ENCODE measurements at places on chromosomes 11 and 22. TPM values are rescaled to one million over a fixed set of nuclear protein-coding genes. Genes with fewer than 3 reads are reported as not detected.

DNA sequence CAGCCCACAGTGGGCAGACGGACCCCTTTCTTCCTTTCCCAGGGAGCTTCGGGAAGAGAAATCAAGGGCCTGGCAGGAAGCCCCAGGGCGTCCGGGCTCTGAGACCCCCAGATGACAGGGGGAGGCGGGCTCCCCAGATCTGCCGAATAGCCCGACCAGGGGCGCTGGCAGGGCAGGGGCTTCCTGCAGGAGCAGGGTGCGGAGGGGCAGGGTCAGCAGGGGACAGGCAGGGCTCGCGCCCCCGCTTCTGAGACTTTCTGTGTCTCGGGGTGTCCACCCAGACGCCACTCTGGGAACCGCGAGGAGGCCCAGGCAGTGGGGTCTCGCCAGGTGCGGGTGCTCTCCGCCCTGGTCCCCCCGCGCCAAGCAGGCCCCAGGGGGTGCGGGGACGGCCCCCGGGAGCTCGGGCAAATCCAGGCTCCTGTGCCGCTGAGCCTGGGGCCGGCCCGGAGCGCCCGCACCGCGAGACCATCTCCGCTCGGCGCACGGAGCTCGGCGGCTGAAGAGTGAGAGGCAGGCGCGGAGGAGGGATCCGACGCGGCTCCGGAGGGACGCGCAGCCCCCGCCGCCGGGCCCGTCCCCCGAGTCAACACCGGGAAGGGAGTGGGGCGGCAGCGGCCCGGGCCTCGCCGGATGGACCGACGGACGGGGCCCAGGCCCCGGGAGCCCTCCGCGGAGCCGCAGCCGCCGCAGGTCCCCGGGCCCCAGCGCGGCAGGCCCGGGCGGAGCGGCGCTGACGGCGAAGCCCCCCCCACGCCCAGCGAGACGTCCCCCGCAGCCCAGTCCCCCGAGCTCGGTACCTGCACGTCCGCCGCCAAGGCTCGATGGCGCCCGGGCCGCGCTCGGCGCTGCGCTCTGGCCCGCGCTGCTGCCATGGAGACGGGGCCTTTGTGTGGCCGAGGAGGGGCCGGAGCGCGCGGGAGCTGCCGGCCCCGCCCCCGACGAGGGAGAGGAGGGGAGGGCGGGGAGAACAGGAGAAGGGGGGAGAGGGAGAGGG lies at the start of gene PLXNB2:
Gene PLXNB2 (minus strand): TSS at position 894 of the 997 bp plus-strand sequence. CDS start 17,062 bp downstream, outside the sequence.
- DNase-seq, result no peak

DNA sequence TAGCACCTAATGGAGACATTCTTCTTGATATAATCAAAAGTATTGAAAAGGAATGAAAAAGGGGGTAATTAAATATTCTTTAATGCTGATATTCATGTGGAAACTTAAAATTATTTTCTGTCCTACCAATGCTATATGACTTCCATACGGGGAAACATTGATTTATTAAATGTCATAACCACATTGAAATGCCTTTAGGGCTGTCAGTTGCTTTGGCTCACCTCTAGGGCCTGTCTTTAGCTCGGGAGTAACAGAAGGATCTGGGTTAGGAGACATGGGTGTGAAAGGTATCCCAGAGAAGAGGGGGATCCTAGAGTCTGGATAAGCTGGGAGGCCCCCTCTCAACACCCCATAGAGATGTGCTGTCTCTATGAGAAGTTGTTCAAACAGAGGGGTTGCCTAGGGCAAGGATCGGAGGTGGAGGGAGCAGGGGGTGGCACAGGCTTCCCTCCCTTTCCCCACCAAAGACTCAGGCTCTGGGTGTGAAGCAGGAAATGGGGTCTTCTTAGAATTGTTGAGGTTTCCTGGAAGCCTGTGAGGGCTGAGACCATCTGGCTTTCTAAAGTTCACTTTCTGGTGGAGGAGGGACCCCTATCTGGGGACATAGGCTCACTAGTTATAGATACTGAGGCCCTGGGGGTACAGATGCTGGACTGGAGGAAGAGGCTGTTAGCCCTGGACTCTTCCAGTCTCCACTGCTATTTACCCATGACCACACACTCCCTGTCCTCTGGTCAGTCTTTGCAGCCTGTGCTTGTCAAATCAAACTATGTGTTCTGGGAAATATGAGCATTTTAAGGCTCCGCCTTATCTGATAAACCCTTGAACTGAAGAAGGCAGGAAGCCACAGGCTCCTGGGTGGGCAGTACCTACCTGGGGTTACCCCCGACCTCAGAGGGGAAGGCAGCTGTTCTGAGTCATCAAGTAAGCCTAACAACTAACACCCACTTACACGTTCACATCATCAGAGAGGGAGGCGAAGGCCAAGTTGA lies 55.8 kb upstream of the RRAS2 start:
- DNase-seq, result no peak

GRCh38 chr11:92482492-92483060 lies 258.0 kb downstream of the FAT3 start:
- no peak for DNase-seq

DNA sequence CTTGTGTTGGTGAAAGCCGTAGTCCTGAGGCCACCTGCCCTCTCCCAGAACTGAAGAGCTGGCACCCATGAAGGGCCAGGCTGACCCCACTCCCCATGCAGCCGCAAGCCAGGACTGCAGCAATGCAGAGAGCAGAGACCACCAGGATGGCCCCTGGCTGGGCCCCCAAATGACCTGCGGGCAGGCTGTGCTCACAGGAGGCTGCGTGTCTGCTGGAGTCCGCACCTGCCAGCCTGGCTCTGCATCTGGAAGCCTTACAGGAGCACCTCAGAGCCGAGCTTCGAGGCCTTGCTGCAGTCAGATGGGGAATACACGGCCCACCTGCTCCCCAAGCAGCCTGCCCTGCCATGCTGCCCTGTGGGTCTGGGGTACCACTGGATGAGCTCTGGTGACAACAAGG lies 1336.8 kb downstream of the TBC1D22A start:
- no peak for DNase-seq

DNA sequence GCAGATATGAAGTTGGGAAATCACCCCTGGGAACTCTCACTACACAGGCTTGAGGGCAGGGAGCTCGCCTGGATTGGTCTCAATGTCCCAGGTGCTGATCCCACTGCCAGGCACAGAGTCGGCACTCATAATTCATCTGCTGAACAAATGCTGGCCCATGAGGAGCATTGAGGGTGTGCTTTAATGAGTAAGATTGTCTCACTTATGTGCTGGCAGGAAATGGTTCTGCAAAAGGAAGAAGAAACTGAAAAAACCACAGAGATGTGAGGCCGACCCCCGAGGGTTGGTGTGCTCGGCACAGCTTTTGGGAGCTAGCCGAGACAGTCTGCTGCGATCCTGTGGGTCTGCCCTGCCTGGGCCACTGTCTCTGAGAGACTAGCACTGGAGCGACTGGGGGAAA lies 9.4 kb downstream of the PLAAT2 start:
- no peak for DNase-seq

GRCh38 chr11:5671831-5672230 lies 13.0 kb downstream of the TRIM5 start:
- DNase-seq, result no peak

GRCh38 chr11:34157163-34157562 lies 51.7 kb downstream of the NAT10 start:
- no peak for DNase-seq

- peak; percentile 80 for DNase-seq
These were observed 6.5 kb downstream of the PIM3 start for GRCh38 chr22:49966774-49967705.

GRCh38 chr11:126352934-126353801 lies 2.3 kb upstream of the ST3GAL4 start:
- no peak for DNase-seq

DNA sequence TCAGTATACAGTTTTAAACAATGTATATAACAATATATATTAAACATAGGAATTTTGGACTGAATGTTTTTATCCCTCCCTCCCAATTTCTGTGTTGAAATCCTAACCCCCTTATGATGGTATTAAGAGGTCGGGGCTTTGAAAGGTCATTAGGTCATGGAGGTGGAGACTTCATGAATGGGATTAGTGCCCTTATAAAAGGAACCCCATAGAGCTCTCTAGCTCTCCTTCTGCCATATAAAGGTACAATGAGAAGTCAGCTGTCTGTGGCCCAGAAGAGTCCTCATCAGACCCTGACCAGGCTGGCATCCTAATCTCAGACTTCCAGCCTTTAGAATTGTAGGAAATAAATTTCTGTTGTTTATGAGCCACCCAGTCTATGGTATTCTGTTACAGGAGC lies 6.5 kb downstream of the NNMT start:
- DNase-seq, result no peak

DNA sequence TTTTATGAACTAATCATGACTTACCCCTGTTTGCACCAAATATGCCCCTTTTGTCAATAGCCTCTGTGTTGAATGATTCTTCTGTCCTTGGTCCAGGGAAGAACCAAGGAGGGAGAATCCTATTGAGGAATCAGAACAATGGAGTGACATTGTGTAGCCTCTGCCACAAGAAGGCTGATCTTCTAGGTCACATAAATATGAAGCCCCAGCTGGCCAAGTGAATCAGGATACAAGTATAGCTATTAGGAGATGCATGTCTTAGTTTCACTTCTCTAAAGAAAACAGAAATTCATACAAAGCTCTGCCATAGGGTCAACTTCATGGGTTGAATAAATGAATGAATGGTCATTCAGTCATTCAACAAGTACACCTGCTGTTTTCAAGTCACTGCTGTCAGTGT lies 118.2 kb upstream of the BLID start:
- DNase-seq, result no peak

DNA sequence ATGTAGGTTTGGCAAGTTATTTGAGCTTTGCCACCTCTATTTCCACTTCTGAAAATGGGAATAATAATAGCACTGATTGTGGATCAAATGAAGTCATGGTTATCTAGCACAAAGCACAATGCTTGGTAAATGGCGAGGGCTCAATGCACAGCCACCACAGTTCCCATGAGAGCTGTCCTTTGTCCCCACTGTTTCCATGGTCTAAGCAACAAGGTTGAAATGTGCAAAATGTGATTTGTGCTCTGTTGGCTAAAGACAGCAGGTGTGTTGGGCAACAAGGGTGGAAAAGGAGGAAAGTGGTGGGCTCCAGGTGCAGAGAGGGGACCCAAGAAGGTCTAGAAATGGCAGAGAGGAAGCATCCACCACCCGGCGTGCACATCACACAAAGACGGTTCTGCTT lies 200.5 kb downstream of the TRIM29 start:
- DNase-seq, result no peak

- no peak for DNase-seq
These were observed 579 bp upstream of the CABP7 start for GRCh38 chr22:29718949-29719898.

- DNase-seq, result no peak
These were observed 51.8 kb downstream of the TRAF6 start for GRCh38 chr11:36458129-36458915.

GRCh38 chr11:114279792-114280546 lies 16.2 kb upstream of the NNMT start:
- no peak for DNase-seq

DNA sequence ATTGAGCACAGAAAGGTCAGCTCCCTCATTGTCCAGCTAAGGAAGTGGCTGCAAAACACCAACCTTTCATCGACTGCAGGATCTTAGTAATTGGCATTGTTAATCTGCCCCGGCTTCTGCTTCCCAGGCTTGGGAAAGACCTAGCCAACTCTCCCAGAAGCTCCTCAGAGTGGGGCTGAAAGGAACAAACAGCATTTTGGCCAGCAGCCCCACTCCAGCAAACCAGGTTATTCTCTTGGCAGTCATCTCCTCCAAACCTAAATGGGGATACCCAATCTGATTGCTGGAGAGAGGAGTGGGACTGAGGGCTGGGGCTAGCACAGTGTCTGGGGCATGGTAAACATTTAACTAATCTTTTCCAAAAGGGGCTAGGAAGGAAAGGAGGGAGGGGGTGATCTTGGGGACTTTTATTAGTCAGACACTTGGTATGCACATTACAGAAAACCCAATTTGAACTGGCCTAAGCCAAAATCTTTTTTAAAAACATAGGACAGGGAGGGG lies 294.4 kb downstream of the MN1 start:
- DNase-seq, result no peak

GRCh38 chr11:119936426-119936825 lies 201.5 kb downstream of the TRIM29 start:
- no peak for DNase-seq

GRCh38 chr22:22038178-22038880 lies 55.7 kb upstream of the TOP3B start:
- DNase-seq, result no peak

- no peak for DNase-seq
These were observed 1.6 kb downstream of the TMEM132A start for GRCh38 chr11:60925868-60926267.

GRCh38 chr22:46951973-46952372 lies 189.5 kb downstream of the TBC1D22A start:
- no peak for DNase-seq

DNA sequence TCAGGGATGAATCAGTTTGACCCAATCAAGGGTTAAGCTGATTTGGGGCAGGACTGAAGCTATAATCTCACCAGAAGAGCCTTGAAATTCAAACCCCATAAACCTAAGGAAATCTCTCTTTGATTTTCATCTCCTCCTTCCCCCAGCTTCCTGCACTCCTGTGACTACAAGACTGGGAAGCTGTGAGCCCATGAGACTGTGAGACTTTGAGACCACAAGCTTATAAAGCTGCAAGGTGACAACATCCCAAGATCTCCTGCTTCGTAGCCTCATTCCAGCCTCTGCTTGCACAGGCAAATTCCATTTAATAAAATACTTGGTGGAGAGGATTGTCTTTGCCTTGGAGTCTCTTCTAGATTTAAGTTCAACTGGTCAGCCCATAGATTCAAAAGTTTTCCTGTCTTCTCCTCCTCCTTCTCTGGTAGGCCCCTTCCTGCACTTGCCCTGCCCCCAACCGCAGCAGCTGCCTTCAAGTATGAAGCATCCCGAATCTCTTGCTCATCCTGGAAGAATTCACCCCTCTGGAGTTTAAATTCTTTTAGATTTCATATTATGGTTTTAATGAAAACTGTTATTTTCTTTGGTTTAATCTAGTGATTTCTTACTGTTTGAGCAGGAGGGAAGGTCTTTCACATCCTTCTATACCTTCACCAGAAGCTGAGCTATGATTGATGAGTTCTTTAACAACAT lies 42.1 kb downstream of the PAMR1 start:
- DNase-seq, result no peak

DNA sequence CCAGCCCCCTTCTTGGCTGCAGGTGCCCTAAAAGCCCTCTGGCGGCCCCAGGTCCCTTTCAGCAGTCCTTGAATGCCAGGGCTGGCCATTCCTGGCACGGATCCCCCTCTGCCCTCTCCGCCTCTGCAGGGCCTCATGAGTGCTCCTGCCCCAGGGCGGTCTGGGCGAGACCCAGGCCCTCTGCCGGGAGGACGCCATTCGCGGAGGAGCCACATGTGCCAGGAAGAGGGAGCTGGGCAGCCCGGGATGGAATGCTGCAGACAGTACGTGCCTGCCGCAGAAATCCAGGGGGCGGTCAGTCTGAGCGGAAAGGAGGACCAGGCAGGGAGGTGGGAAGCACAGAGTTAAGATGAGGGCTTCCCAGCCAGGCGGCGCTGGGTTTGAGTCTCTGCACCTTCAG lies 2.8 kb downstream of the CABP7 start:
- no peak for DNase-seq

GRCh38 chr22:23245799-23246136 lies 65.5 kb downstream of the BCR start:
- DNase-seq, result no peak

GRCh38 chr11:70046089-70046488 lies 32.0 kb upstream of the ANO1 start:
- no peak for DNase-seq

- no peak for DNase-seq
These were observed 59.7 kb downstream of the MICAL3 start for GRCh38 chr22:17964643-17965042.

- DNase-seq, result no peak
These were observed 61.9 kb downstream of the TSPAN18 start for GRCh38 chr11:44788536-44789261.

Gene KCNJ5
- total RNA-seq, result 8.2 TPM

Gene SLCO2B1
- 24.6 TPM for total RNA-seq

Gene HTR3A
- total RNA-seq, result 0.24 TPM

Gene C11orf97
- total RNA-seq, result not detected

Gene SELENOM
- 358 TPM for total RNA-seq

Gene SYT13
- total RNA-seq, result 9.9 TPM

Gene C11orf52
- 8.3 TPM for total RNA-seq

Data from right atrium auricular region (tissue), 2 donors.